Bronchial epithelial cell (primary cell): ENCODE measurements at places on chromosomes 2 and 18. TPM values are rescaled to one million over a fixed set of nuclear protein-coding genes. Genes with fewer than 3 reads are reported as not detected.

Gene IL36A
- 6.3 and 11.5 TPM in 2 replicates for total RNA-seq

Gene FEV
- total RNA-seq: not detected in 2 replicates

Gene ATF2
- 26.1 and 32.1 TPM in 2 replicates for total RNA-seq

Gene CASP10
- total RNA-seq: 2.6 and 5.1 TPM in 2 replicates

Gene ALKAL2
- not detected in 2 replicates for total RNA-seq

Gene PDE1A
- total RNA-seq: 0.13 and 0.53 TPM in 2 replicates

Gene IL37
- not detected in 2 replicates for total RNA-seq

Gene IL36B
- total RNA-seq: 0.13 TPM in 1 of 2 replicates, not detected in the other

Gene DSEL
- 2.4 and 3.3 TPM in 2 replicates for total RNA-seq

Gene SERPINB13
- total RNA-seq: 8.2 and 48.0 TPM in 2 replicates

DNA sequence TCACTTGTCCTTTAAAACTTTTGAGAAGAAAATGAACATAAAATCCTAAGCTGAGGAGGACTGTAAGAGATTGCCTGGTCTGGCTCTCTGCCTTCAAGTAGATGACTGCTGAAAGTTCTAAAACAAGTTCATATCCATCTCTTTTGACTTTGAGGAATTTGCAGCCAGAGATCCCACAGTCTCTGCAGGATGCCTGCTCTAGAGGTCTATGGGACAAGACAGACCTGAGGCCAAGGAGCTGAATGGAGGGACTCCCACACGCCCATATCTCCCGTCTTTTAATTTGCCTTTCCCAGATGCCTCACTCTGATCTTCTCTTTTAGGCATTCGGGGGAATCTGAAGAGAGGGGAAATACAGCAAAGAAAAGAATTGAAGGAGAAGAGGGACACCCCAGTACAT lies 255.9 kb upstream of the RASGRP3 start:
- DNase-seq: no peak

GRCh38 chr2:33166287-33166881 lies 219.6 kb downstream of the LTBP1 start:
- DNase-seq: no peak

DNA sequence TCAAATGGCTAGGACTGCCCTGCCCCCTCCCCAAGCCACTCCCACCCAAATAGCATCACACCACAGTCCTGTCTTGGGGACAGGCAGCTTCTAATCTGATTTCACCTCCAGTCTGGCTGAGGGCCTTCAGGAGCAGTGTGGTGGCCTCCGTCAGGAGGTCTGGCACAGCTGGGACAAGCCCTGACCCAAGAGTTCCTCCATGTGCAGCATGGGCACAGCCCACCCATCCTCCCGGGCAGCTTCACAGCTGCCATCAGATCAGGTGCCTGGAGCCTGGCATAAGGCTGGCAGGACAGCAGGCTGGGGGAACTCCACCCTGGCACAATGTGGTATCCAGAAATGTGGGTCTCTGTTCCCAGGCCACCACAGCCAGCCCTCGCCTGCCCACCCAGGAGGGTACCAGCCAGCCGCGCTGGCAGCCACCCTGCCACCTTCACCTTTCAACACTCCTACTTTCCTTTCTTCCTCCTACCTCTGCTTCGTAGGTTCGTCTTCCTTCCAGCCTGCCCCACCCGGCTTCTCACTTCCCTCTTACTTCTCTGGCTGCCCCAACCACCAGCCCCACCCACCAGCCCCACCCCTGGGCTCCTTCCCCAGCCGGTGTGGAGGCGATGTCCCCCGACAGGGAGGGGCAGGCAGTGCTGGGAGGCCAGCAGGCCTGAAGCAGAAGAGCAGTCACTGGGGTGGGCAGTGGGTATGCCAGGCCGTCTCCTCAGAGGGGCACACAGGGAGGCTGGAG lies at the start of gene CAPG:
Gene CAPG (minus strand): TSS at position 522 of the 739 bp plus-strand sequence. CDS start 8,221 bp downstream, outside the sequence.
- peak; percentile 61 for DNase-seq

DNA sequence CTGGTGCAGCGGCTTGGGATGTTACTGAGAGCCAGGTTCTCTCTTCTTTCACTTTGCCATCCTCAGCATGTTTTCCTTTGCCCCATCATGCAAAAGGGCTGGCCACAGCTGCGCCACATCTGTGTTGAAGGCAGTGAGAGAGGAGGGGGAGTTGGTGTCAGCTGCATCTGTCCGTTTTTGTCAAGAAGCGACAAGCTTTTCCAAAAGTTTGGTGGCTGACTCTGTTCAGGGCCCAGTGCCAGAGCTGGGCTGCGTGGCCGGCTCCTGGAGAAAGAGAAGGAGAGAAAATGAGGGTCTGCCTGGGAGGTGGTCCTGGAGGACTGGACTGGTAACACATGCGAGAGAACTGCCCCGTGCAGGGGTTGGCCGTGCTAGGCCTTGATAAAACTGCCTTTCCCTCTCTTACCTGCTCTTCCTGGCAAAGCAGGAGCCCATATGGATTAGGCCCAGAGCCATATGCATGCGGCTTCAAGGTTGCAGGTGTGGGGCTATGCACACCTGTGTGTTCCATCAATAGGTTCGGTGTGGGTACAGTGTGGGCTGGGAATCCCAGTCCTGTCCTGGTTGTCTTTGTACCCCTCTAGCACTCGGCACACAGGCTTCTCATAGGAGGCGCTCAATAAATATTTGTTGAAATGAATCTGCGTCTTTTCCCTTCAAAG lies 9.0 kb downstream of the RNF144A start:
- DNase-seq: no peak

DNA sequence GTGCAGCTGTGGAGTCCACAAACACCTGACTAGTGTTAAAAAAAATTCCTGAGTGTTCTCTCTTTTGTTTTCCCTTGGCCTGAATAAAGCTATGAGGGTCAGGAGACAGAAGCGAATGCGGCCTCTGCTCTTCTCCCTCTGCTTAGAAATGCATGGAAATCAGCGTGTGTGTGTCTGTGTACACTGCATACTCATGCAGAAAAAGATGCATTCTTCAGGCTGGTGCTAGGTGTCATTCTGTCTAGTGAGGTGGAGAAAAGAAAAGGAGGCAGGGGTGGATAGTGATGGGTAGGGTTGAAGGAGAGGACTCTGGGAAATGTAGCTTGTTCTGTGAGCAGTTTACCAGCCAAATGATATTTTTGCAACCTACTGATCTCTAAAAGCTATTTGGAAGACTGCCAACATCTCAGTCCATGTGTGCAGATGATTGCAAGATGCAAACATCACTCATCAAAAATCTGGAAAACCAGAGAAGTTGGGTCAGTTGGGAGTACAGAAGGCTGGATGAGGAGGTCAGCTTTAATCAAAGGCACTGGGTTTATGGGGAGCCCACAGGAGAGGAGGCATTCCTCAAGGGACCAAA lies 177.7 kb downstream of the INSIG2 start:
- no peak for DNase-seq

DNA sequence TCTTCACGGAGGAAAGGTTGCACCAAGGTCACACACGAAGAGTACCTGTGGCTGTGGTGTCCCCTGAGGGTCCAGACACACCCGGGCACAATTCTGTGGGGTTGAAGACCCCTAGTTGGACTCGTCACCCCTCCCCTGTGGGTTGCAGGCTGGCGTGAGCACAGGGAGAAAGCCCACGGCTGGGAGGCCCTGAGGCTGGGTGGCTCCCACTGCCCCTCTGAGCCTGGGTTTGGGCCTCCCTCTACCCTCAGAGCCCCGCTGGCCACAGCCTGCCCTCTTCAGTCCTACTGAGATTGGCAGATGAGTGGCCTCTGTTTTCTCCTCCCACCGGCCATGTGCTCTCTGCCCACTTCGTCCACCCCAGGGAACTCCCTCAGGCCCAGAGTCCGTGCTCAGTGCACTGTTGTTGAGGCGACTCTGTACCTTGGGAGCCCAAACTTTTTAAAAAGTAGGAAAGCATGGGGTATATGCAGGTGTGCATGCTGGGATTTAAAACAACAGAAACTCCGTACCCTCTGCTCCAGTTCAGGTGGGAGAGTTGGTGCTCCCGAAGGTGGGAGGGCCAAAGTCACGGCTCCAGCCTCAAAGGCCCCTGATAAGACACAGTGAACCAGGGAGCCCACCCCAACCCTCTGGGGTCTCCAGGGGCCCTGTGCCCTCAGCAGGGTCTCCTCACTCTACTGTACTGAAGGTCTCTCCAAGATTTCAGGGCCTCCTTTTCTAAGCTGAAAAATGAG lies 19.1 kb downstream of the RAMP1 start:
- no peak for DNase-seq

GRCh38 chr18:75654851-75655751 lies 227.6 kb upstream of the SMIM21 start:
- no peak for DNase-seq

DNA sequence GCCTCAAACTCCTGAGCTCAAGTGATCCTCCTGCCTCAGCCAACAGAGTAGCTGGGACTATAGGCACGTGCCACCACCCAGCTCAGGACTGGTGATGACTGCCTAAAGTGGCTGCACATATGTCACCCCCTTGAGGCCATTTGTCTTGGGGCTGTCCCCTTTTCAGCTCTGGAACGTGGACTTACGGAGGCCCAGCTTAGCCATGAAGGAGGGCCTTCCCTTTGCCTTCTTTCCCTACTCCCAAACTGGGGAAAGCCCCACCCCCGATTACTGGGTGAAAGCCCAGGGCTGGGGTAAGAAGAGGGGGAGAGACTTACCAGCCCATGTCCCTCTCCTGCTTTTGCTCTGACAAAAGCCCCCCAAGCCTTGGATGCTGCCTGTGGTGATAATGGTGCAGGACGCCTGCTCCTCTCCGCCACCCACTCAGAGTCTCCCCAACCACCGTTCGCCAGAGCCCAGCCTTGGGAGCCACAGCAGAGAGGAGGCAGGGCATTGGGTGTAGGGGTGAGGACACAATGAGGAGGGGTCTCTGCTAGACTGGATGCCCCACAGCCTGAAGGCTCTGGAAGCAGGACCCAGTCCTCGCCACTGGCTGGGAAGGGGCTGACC lies 2.5 kb upstream of the DUSP2 start:
- DNase-seq: no peak

DNA sequence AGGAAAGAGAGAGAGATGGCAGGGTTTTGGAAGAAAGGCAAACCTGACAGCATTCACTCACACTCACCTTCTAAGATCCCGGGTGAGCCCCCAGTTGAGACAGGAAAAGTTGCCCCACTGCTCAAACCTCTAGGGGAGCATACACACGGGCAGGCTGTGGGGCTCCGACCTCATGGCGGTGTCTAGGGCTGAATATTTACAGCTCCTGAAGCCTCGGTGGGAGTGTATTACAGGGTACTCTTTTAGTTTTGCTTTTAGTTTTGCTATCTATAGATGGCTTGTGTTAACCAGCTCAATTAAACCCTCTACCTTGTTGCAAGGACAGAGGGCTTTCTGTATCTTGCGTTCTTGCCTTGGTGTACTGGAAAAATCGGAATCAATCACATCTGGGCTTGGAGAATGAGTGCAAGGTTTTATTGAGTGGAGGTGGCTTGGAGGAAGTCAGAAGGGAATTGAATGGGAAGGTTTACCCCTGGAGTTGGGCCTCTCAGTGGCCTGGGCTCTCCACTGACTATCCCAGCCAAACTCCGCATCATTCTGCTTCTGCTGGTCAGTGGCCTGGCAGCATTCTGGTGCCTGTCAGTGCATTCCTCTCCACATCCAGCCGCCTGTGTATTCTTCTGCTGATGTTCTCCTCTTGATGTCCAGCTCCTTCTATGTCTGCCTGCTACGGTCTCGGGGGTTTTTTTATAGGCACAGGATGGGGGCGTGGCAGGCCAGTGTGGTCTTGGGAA lies 10.1 kb upstream of the IFIH1 start:
- DNase-seq: no peak

DNA sequence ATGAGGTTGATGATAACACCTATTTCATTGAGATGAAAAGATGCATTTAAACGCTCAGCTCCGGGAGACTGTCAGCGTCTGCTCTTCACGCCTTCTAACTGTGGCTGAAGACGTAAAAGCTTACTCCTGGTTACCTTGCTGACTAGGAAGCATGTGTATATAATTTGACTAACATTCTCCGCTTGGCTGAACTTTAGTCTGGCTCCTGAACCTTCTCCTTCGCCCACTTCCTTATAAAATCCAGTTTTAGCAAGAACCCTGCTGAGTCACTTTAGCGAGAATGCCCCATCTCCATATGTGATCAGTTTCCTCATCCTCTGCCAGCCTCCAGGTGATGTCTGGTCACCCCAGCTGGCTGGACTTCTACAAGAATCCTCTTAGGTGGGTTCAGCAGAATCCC lies 12.7 kb upstream of the CREG2 start:
- peak; percentile 83 for DNase-seq

DNA sequence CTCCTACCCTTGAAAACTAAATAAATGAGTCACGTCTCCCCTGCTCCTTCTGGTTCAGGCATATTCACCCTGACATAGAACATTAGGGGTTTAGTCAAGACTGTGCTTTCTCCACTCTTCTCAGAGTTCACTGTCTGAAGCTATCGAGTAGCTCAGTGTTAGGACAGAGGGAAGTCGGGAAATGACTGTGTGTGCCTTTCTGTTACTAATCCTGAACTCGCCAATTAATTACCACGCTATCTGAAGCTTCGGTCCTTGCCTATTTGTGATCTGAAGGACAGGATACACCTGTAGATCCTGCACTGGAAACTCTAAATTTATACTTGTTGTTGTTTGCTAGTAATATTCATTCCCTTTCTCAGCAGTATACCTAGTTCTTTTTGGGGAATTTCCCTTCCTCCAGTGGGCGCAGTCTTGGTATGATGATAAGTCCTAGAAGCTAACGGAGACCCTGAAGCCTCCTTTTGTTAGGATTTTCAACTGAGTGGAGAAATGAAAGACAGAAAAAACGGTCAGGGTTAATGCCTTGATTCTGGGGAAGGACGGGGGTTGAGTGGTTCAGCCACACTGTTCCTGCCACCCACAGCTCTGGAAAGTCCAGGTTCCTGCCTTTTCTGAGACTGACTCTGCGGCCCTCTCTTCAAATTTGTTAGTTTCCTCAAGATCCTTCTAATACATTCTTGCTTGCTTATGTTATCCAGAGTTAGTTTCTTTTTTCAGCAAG lies 218.0 kb downstream of the DLGAP1 start:
- no peak for DNase-seq

DNA sequence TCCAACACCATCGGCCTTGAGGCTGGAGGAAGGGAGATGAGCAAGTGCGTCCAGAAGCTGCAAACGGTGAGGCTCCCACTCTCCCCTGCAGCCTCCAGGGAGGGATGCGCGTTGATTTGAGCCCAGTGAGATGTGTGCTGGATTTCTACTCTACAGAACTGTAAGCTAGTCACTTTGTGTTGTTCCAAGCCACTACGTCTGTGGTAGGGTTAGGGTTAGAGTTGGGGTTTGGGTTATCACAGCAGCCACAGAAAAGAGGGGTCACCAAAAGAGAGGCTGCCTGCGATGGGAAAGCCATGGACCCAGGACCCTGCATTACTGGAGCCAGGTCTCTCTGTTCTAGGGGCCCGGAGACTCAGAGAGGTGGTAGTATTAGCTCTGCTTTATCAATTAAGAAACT lies 94.5 kb downstream of the KCNF1 start:
- no peak for DNase-seq

DNA sequence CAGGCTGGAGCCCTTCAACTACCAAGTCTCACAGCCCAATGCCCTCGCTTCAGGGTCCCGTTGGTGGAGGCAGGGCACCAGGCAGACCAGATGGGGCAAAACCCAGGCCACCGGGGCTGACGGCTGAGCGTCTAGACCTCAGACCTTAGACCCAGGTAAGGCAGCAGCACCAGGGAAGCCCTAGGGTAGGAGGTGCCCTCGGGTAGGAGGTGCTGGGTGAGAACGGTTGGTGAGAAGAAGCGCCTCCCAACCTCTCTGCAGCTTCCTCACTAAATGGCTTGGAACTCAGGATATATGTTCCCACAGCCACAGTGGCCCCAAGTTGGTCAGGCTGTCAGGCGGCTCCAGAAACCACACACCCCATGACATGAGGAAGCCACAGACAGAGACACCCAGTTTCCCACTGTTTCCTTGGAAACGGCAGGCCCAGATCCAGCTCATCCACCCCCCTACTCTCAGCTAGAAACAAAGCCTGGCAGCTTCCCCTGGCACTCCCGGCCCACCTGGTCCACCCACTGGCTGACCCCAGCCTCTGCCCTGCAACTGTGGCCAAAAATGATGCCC lies 13.1 kb upstream of the MLPH start:
- DNase-seq: no peak

GRCh38 chr18:43278355-43278754 lies 1.1 kb upstream of the SYT4 start:
- no peak for DNase-seq
